Kidney epithelial cell (primary cell): ENCODE measurements at places on chromosomes 16 and 17.

DNA sequence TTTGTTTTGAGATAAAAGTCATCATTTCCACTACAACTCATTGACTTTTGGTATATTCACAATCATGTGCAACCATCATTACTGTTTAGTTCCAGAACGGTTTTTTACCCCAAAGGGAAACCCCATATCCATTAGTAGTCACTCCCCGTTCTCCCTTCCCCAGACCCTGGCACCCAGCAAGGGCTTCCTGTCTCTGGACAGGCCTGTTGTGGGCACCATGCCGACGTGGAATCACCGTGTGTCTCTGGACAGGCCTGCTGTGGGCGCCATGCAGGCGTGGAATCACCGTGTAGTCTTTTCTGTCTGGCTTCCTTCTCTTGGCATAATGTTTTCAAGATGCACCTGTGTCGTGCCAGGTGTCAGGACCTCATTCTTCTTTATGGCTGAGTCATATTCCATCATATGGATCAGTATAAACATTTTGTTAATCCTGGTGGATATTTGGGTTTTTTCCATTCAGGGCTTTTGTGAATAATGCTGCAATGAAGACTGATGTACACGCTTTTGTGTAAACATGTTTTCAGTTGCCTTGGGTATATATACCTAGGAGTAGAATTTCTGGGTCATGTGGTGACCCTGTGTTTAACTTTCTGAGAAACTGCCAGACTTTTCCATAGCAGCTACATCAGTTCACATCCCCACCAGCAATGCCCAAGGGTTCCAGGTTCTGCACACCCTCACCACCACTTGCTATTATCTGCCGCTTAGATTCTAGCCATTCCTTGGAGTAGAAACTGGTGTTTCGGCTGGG is 19.1 kb downstream of the ENDOV start:
- DNase-seq: no peak

- no peak for DNase-seq
Measured at GRCh38 chr17:57397402-57397801, 141.1 kb downstream of the MSI2 start.

DNA sequence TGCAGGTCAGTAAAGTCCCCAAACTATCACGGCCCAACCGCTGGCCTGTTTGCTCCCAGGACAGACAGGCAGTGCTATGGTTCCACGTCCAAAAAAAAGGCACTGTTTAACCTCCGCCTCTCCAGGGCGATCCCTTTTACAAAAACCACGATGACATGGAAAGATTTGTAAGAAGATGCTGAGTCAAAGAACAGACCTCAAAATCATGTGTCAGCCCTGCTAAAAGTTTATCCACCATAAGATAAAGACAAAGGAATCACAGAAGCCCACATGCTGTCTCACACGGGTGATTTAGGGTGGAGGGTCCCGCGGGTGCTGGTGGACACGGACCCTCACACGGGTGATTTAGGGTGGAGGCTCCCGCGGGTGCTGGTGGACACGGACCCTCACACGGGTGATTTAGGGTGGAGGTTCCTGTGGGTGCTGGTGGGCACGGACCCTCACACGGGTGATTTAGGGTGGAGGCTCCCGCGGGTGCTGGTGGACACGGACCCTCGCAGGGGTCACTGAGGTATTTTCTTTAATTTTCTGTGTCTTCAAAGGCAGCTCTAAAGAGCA is 117.2 kb upstream of the METRNL start:
- no peak for DNase-seq

- DNase-seq: no peak
Measured at GRCh38 chr17:9355846-9356245, 219.8 kb downstream of the STX8 start.

DNA sequence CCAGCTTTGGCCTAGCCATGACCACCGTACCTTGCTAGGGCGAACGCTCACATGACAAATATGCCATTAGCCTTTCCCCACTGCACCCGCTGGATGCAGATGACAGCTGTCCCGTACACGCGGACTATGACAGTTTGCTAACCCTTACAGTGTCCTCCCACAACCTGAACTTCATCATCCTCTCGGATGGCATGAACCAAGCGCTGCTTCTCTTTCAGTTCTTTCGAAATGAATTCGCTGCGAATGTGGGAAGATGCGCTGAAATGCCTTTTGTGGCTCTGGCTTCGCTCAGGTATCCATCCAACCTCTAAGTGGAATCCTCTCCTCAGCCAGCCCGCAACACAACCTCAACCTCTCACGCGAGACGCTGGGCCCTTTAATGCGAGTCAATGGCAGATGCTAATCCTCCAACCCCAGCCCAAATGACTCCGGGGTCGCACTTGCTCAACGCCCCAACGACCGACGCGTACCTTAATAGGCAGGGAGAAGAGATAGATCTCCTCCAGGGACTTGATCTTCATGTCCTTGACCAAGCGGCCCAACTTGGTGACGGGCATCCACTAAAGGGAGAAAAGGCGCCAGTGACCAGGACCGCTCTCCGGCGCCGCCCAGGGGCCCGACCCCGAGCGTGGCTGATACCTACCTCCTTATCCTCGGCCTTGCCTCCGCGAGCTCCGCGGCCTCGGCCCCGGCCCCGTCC is 670 bp downstream of the RPS2 start:
- DNase-seq: no peak

- no peak for DNase-seq
Measured at GRCh38 chr16:79386299-79386698, 214.2 kb downstream of the MAF start.

DNA sequence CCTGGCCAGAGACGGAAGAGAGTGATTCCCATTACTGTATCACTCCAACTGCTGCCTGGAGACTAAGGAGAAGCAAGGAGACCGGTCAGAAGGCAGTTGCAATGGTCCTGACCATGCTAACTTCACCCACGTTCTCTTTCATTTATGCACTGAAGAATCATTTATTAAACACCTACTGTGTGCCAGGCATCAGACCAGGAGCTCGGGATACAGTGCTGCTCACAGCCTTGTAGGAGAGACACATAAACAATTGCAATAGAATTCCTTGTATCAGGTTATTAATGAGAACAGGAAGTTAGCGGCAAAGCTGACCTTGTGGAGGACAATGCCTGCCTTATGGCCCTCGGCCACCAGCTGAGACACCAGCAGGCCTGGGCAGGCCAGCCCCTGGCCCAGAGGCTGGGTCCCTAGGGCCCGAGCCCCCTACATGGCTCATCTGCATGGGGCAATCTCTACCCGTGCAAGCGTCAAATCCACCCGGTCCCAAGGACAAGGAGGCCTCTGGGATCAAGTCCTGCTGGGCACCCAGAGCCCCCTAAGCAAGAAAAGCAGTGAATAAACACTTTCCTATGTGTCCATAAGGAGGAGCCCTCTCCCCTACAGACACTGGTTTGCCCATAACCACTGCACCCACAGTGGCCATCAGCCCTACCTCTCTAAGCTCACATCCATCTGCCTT is 8.6 kb upstream of the ENPP7 start:
- DNase-seq: no peak

GRCh38 chr17:19799796-19800195 is 51.7 kb upstream of the ALDH3A1 start:
- DNase-seq: no peak

GRCh38 chr17:5812590-5812989 is 228.3 kb upstream of the NLRP1 start:
- no peak for DNase-seq

- no peak for DNase-seq
Measured at GRCh38 chr16:50457423-50457822, 88.6 kb upstream of the BRD7 start.

DNA sequence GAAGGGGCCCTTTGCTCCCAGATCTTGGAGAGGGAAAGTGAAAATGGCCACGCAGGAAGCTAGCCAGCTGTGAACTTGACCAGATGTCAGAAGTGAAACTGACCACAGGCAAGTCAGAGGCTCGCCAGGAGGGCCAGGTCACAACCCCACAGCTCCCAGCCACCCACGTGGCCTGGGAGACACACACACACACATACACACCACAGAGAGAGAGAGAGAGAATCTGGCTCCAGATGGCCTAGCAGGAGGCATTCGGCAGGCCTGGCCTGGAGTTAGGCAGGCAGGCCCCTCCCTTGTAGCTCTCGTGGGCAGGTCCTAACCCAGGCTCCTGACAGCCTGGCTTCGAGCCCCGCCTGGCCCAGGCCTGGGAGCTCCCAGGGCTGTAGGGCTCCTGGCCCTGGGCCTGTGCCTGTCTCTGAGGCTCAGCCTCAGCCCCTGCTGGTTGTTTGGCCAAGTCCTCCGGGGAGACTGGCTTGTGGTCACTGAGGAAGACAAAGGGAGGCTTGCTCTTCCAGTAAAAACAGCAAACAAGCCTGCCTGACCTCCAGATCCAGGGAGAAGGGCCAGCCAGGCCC is 20.2 kb downstream of the NGFR start:
- DNase-seq: peak; percentile 83

DNA sequence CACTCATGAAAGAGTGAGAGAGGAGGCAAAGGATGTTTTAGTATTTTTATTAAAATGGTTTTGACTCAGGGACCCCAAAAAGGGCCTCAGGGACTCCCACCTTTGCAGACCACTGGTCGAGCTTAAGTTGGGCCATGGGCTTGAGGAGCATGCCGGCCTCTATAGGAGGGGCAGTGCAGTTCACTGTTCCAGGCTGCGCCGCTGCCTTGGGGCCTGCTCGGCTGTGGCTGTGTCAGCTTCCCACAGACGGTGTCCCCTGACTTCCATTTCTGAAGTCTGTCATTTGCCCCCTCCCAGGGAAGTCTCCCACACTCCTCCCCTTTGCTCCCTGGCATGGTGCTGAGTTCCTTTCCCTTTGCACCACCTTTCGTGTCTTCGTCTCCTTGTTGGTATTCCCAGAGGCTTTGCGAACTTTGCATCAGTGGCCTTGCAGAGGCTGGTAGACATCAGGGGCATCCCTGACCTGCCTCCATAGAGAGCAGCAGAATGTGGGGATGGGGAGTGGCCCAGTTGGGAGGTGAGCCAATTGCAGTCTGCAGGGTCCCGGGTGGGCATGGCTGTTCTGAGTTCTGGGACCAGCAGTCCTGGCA is 17.1 kb downstream of the MPRIP start:
- DNase-seq: no peak

- DNase-seq: no peak
Measured at GRCh38 chr17:82808921-82809905, 30.6 kb downstream of the ZNF750 start.

DNA sequence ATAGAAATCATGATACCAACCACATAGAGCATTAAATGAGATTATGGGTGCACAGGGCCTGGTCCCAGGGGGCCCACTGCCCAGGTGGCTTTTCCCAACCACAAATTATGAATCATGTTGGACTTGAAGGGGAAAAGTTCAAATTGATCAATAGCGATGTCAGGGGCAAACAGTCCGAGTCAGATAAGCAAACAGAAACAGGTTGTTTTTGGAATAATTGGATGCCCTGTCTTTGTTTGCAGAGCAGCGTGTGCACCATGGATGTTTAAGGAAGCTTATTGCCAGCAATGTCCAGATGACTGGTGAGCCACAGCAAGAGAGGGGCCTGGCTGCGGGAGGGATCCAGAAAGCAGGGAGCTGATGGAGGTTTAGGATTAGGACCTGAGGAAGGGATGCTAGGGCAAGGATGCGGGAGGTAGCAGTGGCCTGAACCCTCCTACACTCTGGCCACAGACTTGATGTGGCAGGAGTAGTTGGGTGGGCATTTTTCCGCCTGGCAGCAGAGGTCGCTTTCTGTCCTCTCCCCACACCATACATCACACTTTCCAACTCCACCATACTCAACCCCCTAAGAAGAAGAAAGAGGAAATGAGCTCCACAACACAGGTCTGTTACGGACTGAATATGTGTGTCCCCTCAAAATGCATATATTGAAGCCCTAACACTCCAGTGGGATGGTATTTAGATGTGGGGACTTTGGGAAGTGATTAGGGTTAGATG is 266.4 kb upstream of the RPL38 start:
- DNase-seq: no peak

DNA sequence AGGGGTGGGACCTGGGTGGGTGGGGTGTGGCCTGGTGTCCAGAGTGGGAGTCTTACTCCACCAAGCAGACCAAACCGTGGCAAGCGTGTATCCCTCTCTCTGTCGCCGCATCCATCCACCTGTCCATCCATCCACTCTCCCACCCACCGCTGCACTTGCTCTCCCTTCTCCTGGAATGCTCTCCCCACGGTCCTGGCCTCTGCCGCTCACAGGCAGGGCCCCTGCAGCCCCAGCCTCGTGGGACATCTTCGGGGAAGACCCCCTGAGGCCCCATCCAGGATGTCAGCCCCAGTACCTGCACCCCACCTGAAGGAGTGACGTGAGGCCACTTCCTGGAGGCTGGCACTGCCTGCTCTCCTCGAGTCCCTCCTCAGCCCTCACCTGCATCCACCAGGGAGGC is 189.5 kb upstream of the GSE1 start:
- no peak for DNase-seq

- DNase-seq: peak; percentile 26
Measured at GRCh38 chr16:58451945-58452401, 48.0 kb upstream of the NDRG4 start.

GRCh38 chr17:39674702-39675389 is 6.6 kb downstream of the PNMT start:
- no peak for DNase-seq

- no peak for DNase-seq
Measured at GRCh38 chr17:49571764-49572163, 3.9 kb upstream of the NXPH3 start.

- DNase-seq: no peak
Measured at GRCh38 chr16:53078247-53078646, 23.5 kb downstream of the CHD9 start.

DNA sequence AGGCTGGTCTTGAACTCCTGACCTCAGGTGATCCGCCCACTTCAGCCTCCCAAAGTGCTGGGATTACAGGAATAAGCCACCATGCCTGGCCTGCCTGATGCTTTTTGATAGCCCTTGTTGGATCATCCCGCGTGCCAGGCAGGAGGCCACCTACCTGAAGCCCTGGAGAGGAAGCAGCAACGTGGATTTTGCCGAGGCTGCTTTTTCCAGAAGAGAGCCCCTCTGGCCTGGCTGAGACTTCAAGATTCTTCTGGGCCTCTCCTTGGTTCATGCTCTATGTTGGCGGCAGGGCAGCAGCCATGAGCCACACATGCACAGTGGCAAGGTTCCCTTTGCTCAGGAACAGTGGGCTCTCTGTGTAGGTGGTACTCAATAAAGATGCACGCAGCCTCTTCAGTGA is 11.5 kb downstream of the KATNB1 start:
- no peak for DNase-seq

DNA sequence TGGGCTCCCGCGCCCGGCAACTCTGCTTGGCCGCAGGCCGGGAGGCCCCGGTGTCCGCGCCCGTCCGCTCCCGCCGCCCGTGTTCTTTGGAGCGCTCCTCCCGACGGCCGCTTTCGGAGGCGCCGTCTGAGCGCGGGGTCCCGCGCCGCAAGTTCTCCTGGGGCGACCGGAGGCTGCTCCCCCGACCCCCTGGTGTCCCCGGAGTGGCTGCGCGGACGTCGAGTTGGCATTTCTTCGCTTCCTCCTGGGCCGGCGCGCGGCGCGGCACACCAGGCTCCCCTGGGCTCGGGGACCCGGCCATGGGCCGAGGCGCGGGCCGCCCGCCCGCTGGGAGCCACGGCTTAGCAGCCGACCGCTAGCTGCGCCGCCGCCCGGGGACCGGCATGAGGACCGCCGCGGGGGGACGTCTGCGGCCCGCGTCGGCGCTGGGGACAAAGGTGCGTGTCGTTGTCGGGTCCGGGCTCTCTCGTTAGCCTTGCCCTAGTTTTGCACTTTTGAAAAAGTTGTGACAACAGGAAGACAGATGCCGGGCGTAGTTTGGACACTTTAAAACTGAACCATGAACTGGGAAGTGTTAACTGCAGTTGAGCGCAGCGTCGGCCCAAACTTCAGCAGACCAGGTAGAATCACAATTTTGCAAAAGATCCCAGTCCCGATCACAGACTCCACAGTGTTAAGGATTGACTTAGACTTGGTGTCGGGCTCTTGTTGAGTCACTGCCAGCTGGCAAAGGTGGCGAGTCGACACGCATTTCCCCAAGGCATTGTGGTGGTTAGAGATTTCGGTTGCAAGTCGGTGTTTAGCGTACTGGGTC is 700 bp downstream of the UBN1 start:
- no peak for DNase-seq
